COLO829 (cell line): ENCODE measurements at places on chromosomes 12 and 14.

DNA sequence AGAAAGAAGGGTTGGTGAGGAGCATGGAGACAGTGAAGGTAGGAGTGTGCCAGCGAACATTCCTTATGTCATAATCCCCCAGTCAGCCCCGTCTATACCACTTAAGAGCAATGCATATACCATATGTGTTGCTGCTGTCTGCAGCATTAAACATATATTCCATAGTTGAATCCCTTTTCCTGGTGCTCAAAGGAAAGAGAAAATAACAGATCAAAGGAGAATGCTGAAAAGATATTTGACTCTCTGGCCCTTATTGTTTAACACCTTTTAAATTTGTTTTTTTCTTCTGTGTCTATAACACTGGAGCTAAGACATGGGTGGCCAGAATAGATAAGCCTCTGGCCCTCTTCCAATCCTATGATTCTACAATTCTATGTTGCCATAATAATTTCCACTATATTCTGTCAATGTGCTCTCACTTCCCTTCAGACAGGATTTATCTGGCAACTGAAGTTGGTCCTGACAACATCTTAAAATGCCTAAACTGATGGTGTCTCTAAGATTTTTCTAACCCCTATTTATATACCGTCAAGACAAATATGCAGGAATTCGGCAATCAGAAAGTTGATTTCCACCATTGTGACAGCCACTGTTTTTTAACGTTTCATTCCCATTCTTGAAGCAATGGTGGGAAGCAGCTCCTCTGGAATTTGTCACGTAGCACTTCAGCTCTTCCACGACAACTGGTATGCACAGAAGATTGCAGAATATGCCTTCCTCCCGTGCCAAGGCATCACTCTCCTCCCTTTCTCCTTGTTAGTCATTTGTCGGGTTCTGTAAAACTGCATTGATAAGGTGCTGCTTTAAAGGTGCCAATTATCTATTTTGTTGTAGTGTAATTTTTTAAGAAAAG, 204.7 kb downstream of the BCAT1 start:
- DNase-seq = no peak

DNA sequence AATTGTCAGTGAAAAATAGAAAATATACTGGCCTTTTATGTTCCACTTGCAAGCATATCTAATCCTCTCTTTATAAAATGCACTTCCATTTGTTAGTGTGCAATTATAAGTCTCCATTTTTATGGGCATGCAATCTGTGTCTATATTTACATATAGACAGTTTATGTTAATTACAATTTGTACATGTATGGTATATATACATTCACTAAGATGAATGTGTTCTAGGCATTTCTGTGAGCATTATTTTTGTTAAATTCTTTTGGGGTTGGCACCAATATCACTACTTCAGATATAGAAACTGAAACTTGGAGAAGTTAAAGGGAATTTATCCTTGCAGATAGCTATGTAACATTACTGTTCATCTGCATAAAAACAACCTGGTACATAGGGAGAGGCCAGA, 470.8 kb upstream of the LMO3 start:
- no peak for DNase-seq

DNA sequence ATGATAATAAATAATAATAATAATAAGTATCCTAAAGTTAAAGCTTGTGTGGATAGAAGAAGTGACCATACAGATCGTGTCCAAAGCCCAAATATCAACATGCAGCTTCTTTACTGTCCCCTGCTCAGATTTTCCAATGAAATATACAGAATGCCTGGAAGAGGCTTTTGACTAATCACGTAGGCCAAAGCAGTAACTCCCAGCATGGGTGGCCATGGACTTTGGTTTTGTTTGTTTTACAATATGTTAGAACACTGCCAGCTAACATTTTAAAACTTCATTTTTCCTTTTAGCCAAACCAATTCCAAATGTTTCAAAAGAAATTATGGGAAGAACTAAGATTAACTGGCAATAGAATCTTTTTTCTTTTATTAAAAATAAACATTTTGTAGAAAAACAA, 400.0 kb upstream of the FLRT2 start:
- no peak for DNase-seq

DNA sequence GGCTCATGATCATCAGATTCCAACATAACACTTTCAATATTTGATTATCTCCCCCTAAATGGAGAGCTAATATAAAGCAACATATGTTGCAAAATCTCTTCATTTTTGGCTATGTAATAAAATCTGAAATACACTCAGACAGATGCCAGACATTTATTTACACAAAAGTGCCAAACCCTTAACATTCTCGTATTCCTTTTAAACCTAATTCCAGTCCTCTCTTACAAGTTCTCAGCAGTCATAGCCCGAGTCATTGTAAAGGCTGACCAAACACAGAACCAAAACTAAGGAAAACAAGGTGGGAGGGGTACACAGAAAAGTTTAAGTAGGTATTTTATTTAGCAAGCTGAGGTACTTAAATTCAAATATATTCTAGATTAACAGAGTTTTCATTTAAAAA, 81.4 kb downstream of the LRP6 start:
- DNase-seq = no peak

- DNase-seq = no peak
Measured at GRCh38 chr14:90966493-90966892, 93.9 kb downstream of the RPS6KA5 start.

DNA sequence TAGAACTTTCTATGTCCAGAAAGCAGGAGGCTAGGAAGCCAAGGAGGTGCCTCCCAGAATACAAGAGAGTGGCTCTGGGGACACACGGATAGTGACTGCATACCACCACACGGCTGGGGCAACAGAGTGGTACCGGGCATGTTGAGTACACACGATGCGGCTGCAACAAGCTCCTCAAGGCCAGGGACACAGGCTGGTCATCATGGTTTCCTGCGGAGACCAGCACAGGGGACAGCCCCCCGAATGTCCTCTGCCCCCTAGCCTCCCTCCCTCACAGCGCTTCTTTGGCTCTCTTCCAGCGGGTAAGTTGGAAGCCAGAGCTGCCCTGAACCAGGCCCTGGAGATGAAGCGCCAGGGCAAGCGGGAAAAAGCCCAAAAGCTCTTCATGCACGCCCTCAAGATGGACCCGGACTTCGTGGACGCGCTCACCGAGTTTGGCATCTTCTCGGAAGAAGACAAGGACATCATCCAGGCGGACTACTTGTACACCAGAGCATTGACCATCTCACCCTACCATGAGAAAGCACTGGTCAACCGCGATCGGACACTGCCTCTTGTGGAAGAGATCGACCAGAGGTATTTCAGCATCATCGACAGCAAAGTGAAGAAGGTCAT, 3.1 kb downstream of the FICD start:
- no peak for DNase-seq

DNA sequence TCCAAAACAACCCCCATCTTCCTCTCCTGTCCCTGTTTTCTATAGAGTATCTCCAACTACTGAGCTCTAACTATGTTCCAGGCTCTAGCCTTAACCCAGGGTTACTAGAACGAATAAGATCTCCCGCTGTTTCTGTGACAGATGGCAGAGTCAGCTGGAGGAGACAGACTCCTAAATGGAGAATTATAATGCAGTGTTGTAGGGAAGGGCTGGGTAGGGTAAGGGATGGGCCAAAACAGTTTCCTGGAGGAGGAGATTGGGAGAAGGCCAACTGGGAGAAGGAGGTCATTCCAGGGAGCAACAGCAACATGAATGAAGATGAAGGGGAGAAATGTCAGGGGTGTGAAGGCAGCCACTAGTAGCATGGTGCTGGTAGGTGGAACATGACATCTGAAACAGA, 73.4 kb upstream of the ANO4 start:
- DNase-seq = no peak
